BE2C (cell line): ENCODE measurements at places on chromosomes 6 and 20.

DNA sequence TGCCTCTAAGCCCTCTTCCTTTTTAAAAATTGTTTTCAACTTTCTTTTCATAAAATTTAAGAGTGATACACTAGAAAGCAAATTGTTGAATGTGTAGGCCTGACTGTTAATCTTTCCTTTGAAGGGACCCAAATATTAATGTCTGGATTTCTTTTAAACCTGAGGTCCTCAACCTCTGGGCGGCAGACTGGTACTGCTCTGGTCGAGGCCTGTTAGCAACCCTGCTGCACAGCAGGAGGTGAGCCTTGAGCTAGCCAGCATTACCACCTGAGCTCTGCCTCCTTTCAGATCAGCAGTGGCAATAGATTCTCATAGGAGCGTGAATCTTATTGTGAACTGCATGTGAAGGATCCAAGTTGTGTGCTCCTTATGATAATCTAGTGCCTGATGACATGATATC is 191.2 kb downstream of the MANEA start:
- DNase-seq = no peak

DNA sequence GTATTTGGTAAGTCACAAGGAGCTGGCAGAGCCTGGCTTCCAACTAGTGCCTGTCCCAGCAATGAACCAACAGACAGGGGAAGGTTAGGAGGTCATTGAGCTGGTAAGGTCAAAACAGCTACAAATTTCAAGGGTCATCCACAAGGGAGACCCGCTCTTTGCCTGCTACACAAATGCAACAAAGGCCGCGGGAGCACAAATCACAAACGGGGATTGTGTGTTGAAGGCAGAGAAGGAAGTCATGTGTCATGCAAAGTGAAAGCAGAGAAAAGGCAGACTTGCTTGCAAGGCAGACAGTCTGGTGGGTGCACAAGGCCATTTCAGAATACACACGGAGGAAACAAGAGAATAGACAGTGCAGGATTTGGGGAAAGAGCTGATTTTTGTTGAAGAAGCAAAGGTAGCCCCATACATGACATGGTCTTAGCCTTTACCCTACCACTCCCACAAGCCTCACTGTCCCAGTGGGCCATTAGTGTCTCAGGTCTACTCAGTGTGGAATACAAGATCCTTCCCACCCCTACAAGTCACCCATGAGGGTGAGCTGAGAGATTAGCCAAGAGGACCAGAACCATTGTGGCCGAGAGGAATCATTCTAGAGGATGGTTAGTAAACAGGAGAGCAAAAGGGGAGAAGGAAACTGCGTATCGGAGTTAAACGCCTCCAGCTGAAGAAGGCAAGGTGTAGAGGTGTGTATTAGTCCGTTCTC is 18.1 kb upstream of the SAMHD1 start:
- no peak for DNase-seq

- no peak for DNase-seq
These were observed 695.0 kb upstream of the GJE1 start for GRCh38 chr6:141437685-141438084.

- no peak for DNase-seq
These were observed 115.2 kb upstream of the RIN2 start for GRCh38 chr20:19642860-19643259.

DNA sequence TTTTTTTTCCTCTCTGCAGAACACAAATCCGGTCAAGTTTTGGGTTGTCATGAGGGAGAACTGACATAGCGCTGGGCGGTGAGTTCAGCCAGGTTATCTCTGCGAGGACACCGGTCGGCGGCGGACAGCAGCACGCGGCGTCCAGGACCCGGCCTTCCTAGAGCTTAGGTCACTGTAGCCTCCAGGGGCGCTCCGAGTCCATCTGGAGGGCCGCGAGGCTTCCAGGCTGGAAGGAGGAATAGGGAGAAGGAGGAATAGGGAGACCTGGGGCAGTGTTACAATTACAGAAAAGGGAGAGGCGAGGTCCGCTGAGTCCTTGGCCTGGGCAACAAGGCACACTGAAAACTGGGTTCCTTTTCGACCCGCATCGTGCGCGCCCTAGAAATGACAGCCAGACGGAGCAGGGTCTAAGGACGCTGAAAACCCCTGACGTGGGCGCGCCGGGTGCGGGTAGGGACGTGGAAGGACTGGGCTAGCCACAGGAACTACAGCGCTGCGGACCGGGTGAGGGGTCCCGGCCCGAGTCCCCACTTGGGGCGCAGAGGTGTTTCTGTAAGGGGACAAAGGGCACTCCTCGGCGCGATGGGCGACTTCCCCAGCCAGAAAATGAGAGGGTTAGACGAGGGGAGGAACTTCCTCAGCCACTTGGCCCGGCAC is 536 bp upstream of the FNDC1 start:
- DNase-seq = peak; percentile 40

- DNase-seq = no peak
These were observed at the start of gene NKX2-4 for GRCh38 chr20:21397341-21398108. TSS of gene NKX2-4 (minus strand) at chr20:21397526. CDS start at chr20:21397399, 127 bp downstream.

DNA sequence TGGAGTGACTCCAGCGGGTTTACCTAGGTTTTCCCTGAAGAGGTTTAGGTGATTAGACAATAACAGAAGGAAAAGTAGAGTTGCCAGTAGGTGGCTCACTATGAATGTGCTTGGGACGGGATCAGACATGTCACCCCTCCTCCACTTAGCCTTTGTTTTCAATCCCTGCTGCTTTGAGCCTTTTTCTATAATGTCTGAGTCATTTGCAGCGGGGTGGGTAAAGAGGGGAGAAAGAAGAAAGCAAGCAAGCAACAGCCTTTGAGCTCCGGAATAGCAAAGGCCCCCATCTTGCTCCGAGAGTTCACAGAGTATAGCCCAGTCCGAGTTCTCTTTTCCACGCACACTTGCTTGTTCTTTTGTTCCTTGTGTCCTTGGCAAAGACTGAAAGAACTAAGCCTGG is 129.1 kb downstream of the PACRG start:
- DNase-seq = peak; percentile 71

GRCh38 chr20:57124366-57124765 is 142.1 kb downstream of the BMP7 start:
- DNase-seq = no peak

DNA sequence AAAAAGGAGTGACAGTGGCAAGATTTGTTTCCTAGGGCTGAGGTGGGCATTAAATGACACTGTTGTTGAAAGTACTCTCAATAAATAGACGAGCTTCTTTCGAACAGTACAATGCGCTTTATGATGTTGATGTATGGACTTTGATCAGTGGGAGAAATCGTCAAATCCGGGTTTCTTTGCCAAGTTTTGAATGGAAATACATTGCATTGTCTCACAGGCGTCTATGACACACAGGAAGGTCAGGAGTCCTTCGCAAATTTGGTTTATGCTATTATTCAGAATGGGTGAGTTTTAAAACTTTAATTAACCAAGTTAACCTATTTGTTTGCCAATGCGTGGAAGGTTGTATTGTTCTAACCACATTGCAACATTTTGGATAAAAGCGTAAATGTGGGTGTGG is 547.3 kb upstream of the SLC35B3 start:
- no peak for DNase-seq

- DNase-seq = no peak
These were observed 1712.2 kb downstream of the GRIK2 start for GRCh38 chr6:103105686-103106085.

DNA sequence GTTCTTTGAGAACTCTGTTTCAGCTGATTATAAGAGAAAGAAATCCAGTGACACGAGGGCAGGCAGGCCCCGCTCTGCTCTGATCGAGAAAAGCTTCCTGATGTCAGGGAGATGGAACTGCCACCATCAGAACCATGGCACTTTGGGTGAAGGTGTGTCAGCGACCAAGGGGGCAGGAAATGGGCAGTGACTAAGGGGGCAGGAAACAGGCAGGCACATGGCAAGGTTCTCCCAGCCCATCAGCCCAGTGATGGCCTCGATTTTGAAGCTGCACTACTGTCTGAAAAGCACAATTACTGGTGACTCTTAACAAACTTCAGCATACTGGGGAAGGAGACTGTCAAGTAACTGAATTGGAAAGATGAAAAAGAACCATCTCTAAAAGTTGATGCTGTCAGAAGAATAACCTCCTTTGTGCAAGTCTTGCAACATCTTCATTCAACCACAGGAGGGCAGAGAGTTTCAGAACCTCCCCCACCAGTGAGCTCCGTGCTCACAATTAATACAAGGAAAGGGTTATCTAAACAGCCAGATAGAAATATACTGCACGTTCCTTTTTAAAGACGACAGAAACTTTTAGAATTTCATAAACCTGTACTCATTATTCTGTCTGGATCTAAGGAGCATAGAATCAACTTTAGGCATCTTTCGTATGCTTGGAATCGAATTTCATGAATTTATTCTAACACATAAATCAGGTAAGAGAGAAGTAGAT is 39.1 kb downstream of the TMX4 start:
- DNase-seq = peak; percentile 46

DNA sequence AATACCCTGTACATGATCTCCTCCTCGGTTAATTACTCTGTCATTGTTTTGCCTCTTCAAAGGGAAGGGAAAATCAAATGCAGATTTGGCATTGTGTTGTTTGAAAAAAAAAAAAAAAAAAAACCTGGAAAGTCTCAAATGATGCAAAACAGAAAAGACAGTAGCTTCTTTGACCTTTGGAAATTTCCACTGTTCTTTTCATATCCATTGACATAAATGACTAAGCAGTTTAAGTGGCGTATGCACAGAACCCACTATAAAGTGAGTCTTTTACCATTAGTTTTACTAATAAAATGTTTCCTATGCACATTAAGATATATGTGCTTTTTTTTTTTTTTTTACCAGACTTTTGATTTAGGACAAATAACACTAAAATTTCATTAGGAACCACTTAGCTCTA is 704.3 kb downstream of the TFAP2A start:
- DNase-seq = no peak

DNA sequence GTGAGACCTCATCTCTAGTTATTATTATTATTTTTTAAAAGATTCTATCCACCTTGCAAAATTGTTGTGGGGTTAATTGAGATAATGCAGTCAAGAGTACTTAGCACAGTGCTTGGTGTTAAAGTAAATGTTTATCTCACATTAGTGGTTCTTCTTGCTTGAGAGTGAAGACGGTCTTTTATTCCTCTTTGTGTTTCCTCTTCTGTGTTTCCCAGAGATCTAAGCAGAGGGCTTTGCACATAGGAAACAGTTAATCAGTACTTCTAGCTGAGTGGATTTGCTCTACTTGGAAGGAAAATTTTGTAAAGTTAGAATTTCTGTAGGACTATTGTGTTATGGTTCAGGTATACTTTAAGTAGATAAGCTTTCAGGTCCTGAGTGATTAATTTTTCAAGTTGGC is 3.5 kb downstream of the ARMC2 start:
- no peak for DNase-seq

- DNase-seq = peak; percentile 89
These were observed 95.0 kb downstream of the SNX5 start for GRCh38 chr20:17873410-17874270.

DNA sequence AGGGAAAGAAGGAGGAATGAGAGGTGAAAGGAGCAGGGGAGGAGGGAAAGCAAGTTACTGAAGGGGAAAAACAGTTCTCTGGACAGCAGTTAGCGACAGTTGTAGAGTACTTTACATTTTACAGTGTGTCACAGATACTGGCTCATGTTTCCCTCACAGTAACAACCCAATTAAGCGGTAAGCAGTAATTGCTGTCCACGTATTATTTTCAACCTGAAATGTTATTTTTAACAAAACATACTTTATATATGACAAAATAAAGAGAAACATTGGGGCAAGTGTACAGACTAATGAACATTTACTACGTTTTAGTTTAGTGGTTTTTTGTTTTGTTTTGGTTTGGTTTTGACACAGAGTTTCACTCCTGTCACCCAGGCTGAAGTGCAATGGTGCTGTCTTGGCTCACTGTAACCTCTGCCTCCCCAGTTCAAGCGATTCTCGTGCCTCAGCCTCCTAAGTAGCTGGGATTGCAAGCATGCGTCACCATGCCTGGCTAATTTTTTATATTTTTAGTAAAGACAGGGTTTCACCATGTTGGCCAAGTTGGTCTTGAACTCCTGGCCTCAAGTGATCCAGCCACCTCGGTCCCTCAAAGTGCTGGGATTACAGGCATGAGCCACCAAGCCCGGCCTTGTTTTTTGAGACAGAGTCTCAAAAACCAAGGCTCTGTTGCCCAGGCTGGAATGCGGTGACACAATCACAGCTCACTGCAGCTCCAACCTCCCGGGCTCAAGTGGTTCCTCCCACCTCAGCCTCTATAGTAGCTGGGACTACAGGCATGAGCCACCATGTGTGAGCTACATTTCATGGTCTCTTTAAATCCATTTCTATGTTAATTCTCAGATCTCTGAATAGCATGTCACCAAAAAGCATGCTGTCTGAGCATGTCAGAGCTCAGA is 22.6 kb upstream of the BTN3A2 start:
- DNase-seq = no peak

DNA sequence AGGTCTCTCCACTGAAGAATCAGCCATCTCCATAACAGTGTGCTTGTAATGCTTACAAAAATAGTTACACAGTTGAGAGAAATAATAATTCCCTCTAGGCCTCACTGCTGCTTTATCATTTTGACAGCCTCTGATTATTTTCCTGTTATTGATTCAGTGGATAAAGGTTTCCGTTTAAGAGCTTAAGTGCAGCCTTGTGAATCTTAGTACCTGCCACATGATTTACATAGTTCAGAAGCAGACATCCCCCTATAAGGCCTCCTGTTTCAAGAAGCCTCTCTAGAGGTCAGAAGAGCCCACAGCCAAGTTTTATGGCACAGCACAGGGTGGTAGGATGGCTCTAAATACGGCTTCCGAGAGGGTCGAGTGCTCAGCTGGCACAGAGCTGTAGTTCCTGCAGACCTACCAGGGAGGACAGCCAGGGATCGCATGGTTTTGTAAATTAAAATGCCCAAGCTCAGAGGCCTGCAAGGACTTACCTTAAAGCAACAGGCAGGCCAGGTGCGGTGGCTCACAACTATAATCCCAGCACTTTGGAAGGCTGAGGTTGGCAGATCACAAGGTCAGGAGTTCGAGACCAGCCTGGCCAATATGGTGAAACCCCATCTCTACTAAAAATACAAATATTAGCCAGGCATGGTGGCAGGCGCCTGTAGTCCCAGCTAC is 17.6 kb upstream of the PYGB start:
- no peak for DNase-seq

GRCh38 chr20:61643656-61644377 is 391.8 kb downstream of the CDH4 start:
- DNase-seq = no peak

DNA sequence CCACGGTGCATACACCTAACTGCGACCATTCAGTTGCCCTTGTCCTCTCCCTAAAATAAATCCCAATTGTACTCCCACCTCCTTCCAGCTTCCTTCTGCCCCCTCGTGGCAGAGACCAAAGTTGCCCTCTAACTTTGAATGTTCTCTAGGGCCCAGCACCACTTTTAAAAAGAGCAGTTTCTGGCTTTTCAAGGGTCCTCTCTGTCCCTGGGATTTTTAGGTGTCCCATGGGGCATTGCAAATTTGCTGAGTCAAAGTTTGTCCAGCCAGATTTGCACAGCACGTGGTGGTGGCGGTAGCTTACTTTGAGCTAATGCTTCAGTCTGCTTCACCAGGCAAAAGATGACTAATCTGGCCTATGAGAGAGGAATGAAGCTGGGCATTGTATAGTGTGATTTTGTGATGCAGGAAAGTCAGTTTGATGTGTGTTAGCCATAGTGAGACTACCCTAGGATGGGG is 100.2 kb downstream of the PERP start:
- DNase-seq = peak; percentile 15
